Activated T-helper 2 cell treated with anti-CD3 and anti-CD28 coated beads, Interferon-gamma antibody, Interleukin-2, Interleukin-4, amounts not matched to agents 10 μg/mL and 5 μg/mL and 100 μg/mL, durations not matched to agents 14 hours and 24 hours and 36 hours (primary cell): ENCODE measurements at places on chromosomes 7 and 10.

DNA sequence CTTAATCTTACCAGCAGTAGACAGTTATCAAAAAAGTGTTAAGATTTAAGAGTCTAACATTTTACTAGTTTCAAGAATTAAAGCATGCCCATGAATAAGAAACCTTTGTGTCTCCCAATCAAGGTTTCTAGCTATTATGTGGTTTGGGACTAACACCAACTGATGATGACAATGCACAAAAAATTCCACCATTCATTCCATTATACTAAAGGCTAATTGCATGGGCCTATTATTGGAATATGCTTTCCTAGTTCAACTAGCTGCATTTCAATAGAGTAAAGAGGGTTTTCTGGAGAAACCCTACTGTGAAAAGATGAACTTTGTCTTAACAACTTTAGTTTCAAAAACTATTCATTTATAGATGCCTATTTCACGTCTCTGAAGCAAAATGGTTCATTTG is 44.6 kb downstream of the UBE2H start:
- DNase-seq, result no peak

- no peak for DNase-seq
These were observed 285.2 kb downstream of the DNAJB6 start for GRCh38 chr7:157622000-157622399.

- DNase-seq, result peak; percentile 38
These were observed 221.3 kb downstream of the ARHGAP12 start for GRCh38 chr10:31707093-31708039.

- DNase-seq, result no peak
These were observed 5.5 kb downstream of the FOXL3 start for GRCh38 chr7:295155-296154.

DNA sequence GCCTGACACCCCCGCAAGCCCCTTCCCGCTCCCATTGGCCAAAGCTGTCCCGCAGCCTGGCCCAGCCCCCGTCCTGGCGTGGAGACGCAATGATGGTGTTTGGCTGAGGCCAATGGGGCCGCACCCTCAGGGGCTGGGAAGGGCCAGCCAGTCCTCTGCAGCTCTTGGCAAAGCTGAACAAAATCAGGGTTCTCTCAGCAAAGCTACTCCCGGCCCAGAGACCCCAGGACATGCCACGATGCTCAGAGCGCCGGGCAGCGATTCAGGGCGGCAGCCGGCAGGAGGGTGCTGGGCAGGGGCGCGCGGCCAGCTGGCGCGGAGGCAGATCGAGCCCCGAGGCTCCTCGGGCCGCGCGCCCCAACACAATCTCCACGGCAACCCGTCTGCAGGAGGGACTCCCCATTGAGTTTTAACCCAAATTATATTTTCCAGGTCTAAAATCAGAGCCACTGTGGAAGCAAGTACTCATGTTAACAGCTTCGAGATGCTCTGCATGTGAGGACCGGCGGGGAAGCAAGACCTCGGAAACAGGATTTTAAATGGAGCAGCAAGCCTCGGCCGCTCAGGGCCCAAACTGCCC is 8.8 kb upstream of the CNPY1 start:
- DNase-seq, result no peak

GRCh38 chr10:30882281-30882680 is 149.4 kb downstream of the ZNF438 start:
- no peak for DNase-seq

GRCh38 chr7:24981171-24981951 is 1.4 kb upstream of the OSBPL3 start:
- peak; percentile 45 for DNase-seq

DNA sequence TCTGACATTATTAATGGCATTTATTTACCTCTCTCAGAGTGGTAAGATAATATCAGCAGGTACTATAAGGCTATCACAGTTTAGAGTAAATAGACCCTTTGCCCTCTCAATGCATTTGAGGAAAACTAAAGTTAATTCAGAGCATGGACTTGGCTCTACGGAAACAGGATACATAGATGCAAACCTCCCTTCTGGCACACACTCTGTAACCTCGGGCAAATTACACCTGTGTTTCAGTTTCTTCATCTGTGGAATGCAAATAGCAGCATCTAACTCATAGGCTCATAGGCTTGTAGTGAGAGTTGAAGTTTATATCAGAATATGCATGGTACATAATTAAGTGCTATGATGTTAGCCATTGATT is 5.6 kb downstream of the RAPGEF5 start:
- DNase-seq, result no peak

DNA sequence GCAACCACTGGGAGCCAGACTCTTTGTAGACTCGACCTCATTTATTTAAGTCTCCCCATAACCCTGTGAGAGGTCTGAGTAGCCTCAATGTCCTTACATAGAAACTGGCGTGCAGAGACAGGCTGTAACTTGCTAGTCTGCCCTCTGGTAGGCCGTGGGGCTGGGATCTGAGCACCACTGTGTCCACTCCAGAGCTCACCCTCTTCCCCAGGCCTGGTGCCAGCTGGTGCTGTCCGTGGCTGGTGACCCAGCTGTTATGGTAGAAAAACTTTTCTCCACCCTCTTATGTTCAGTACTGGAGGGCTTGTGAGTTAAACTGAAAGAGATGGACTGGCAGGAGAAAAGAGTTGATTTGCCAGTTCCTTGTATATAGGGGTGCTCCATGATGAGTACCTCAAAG is 41.9 kb downstream of the ADAMTS14 start:
- no peak for DNase-seq

DNA sequence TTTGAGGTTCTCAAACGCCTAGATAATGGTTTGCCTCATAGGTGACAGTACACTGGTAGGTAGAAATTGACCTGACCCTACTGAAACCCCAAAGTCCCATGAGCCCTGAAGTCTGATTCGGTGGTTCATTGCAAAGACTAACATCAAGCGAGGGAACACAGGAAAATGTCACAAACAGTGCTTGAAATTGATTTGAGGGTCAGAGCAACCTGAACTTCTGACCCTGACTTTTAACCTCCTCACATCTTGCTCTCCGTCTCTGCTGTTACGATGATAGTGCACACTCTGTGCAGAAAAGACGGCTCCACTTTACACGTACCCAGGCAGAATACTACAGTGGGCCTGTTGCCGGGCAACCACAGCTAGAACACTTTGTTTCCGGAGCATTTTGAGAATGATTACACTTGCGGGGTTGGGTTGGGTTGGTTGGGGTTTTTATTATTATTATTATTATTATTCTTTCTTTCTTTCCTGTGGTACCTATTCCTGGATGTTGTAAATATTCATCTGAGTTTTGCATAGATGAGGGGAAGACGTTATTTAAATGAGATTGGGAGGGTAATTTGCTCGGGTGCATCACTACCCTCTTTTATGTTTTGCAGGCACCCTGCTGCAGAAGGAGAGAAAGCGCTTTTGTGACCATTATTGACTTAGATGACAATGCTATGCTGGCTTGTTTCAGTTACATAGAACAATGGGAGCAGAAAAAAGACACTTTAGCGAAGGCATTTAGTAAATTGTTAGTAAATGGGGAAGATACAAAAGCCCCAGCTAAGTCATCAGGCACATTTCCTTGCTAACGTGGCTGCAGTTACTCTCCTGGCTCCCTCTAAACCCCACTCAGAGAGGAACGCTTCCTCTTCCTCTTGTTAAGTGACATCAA is 438.1 kb upstream of the NRP1 start:
- no peak for DNase-seq

- no peak for DNase-seq
These were observed 9.3 kb downstream of the UNC5B start for GRCh38 chr10:71221586-71222202.

DNA sequence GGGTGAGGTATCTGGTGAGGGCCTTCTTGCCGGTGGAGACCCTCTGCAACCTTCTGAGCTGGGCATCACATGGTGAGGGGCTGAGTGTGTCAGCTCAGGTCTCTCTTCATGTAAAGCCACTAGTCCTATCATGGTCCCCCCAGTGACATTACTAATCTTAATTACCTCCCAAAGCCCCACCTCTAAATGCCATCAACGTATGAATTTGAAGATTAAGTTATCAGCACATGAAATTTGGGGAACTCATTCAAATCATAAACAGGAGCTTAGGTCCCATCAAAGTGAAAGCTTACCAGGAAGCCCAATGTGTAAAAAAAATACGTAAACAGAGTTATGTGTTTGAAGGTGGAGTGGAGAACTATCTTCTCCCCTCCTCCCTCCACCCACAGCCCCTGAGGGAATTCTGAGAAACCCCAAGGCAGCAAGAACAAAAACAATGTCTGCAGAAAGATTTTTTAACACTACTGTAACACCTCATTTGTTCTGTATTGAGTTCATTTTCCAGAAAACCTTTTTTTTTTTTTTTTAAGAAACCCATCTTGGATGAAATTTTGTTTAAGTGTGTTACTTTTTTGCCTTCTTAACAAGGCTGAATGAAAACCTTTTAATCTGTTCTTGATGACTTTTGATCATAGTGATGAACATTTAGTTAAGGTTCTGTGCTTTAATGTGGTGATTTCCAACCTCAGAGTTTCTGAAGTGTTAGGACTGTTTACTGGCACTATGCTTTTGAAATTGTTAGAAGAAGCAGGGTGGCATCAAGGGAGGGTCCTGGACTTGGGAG is 19.1 kb upstream of the PCGF5 start:
- DNase-seq, result peak; percentile 26

GRCh38 chr7:3579638-3580219 is 278.7 kb downstream of the SDK1 start:
- DNase-seq, result no peak

DNA sequence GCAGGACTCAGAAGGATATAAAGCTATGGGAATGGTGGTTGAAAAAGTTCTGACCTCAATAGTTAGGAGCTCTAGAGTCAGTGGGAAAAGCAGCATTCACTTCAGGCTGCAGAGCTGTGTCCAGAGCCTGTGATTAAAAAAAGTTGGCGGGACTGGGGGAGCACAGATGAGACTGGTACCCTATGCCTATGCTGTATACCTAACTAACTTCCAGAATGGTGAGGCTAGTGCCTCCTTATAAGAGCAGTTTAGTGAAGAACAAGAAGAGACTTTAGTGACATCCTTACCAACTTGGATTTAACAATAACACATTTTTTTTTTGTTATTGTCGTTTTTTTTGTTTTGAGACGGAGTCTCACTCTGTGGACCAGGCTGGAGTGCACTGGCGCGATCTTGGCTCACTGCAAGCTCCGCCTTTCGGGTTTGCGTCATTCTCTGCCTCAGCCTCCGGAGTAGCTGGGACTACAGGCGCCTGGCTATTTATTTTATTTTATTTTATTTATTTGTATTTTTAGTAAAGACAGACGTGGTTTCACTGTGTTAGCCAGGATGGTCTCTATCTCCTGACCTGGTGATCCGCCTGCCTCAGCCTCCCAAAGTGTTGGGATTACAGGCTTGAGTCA is 6.6 kb upstream of the ZNF282 start:
- no peak for DNase-seq
